Fibroblast of the aortic adventitia (primary cell): ENCODE measurements at places on chromosomes 5 and 9. TPM values are rescaled to one million over a fixed set of nuclear protein-coding genes. Genes with fewer than 3 reads are reported as not detected.

The FAM153A gene
- not detected in 2 replicates for total RNA-seq

The TAF11L5 gene
- not detected in 2 replicates for total RNA-seq

DNA sequence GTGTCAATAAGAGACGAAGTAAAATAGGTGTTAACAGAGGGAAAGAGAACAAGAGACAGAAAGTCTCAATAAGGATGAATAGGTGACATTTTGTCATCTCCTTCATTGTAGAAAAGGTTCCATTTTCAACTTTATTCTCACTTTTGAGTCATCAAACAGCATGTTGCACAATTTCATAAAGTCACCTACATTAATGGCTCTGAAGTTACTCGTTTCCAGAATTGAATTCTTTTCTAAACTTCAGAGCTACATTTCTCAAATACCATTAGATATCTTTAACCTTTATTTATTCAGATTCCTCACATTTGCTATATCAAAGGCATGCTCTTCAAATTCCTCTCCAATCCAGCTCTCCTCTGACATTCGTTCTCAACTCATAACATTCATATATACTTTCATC lies 13.1 kb downstream of the ADAMTS6 start:
- peak; percentile 39 for DNase-seq

- DNase-seq, result peak; percentile 10
Observed at GRCh38 chr9:74577956-74578355, 80.8 kb downstream of the RORB start.

The CARTPT gene
- total RNA-seq, result not detected in 2 replicates

The WNK2 gene
- not detected in 2 replicates for total RNA-seq

The CXCL14 gene
- total RNA-seq, result 0.18 and 0.33 TPM in 2 replicates

The TSSK1B gene
- total RNA-seq, result 1.4 TPM in 1 of 2 replicates, not detected in the other

GRCh38 chr9:87537625-87538024 lies 40.0 kb downstream of the DAPK1 start:
- no peak for DNase-seq

- peak; percentile 83 for DNase-seq
Observed at GRCh38 chr5:78569441-78569840, 79.1 kb downstream of the LHFPL2 start.

The SEMA5A gene
- total RNA-seq, result 13.9 and 57.0 TPM in 2 replicates

GRCh38 chr9:122055701-122056100 lies 37.4 kb downstream of the TTLL11 start:
- no peak for DNase-seq

- DNase-seq, result no peak
Observed at GRCh38 chr5:72465066-72465465, 42.1 kb downstream of the ZNF366 start.

DNA sequence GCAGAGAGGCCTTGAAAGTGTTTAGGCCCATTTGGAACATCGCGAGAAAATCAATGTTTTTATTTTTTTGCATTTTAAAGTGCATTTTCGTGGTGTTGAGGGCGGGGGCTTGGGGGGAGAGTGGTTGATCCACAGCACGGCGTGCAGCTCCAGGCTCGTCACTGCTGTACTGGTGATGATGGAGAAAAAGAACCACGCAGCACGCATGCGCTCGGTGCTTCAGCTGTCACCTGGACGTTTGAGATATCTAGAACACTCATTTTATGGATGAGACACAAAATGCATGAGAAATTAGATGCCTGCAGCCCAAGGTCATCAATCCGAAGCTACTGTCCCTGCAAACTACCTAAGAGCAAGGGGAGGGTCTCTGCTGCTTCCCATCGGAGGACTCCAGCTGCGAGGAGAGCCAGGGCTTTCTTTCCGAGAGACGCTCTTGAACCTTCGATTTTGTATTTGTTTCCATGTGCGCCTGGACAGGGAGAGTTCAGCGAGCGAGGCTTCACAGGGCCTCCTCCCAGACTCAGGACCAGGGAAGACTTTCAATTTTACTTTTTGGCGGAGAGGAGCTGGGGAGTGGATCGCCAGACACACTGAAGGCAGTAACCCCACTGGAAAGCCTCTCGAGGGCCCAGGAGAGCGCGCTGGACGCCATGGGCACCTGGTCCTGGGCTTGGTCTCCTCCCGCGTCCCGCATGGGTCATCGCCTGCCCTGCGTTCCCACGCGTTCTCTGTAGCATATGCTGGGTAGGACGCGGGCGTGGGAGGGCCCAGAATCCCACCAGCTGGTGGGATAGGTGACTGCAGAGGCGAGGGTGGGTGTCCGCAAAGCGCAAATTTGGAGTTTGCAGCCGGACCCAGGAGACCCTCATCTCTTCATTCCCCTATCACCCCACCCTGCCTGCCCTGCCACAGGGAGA lies 2.5 kb downstream of the DMRT2 start:
- DNase-seq, result no peak

The ELAVL2 gene
- 0.81 and 0.98 TPM in 2 replicates for total RNA-seq

The SLIT3 gene
- 52.5 and 65.3 TPM in 2 replicates for total RNA-seq

GRCh38 chr9:26193237-26193636 lies 515.0 kb upstream of the TUSC1 start:
- DNase-seq, result no peak

- peak; percentile 70 for DNase-seq
Observed at GRCh38 chr5:57335092-57335660, 147.4 kb downstream of the ACTBL2 start.

GRCh38 chr5:7186818-7187217 lies 209.1 kb upstream of the ADCY2 start:
- no peak for DNase-seq
